ENCODE measurements at places on chromosomes 4 and X.

DNA sequence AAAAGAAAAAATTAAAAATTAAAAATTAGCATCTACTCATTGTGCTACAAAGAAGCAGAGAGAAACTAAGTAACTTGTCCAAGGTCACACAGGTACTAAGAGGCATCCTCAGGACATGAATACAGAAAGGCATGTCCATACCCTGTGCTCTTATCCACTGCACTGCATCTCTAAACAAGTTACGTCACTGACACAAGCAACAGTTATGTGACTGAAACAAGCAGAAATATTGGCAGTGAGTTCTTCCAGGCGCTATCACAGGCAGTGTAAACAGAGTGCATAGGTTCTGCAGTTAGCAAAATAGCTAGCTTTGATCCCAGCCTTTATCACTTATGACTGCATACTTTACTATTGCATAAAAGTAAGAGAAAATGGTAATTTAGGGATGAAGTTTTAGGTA is 7.9 kb downstream of the VEGFC start:
- no peak for DNase-seq

GRCh38 chr4:117941611-117942010 is 92.7 kb upstream of the NDST3 start:
- DNase-seq, result no peak

DNA sequence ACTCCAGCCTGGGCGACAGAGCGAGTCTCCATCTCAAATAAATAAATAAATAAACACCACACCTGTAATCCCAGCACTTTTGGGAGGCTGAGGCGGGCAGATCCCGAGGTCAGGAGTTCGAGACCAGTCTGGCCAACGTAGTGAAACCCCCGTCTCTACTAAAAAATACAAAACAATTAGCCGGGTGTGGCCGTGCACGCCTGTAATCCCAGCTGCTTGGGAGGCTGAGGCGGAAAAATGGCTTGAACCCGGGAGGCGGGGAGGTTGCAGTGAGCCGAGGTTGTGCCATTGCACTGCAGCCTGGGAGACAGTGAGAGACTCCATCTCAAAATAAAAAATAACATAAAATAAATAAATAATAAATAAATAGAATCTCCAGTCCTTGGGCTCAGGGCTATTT is 185.8 kb downstream of the SHOX start:
- DNase-seq, result no peak

DNA sequence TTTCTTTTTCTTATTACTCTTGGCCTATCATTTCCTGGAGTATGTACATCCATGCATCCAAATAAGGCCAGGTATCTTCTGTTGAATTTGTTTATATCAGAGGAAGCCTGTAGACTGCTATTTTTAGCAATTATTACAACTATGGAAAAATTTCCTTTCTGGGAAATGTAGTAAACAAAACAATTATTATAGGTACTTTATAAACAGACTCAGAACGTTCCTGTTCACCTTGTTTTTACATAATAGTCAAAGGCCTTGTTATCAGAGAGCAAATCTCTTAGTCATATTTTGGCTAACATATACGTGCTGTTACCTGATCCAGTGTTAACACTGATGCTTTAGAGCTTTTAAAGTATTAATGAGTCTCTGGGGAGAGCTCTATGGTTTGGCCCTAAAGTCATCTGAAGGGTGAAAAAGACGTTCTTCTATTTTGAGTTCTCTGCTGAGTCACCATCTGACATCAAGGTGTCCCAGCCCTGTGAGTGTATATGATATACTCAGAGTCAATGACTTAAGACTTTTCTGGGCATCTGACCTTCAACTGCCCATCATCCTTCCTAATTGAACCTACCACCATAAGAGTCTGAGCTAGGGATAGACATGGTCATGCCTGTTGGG is 7.3 kb downstream of the SPARCL1 start:
- no peak for DNase-seq

DNA sequence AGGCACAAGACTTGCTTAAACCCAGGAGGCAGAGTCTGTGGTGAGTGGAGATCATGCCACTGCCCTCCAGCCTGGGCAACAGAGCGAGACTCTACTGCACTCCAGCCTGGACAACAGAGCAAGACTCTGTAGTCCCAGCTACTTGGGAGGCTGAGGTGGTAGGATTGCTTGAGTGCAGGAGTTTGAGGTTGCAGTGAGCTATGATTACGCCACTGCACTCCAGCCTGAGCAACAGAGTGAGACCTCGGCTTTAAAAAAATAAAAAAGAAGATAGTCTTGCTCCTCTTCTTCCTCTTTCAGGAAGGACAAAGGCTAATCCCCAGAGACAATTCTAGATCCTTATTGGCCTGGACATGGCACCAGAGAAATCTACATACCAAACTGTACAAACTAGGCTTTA is 5.7 kb upstream of the PPEF2 start:
- no peak for DNase-seq

- no peak for DNase-seq
Measured at GRCh38 chr4:84856468-84857049, 109.9 kb downstream of the WDFY3 start.

DNA sequence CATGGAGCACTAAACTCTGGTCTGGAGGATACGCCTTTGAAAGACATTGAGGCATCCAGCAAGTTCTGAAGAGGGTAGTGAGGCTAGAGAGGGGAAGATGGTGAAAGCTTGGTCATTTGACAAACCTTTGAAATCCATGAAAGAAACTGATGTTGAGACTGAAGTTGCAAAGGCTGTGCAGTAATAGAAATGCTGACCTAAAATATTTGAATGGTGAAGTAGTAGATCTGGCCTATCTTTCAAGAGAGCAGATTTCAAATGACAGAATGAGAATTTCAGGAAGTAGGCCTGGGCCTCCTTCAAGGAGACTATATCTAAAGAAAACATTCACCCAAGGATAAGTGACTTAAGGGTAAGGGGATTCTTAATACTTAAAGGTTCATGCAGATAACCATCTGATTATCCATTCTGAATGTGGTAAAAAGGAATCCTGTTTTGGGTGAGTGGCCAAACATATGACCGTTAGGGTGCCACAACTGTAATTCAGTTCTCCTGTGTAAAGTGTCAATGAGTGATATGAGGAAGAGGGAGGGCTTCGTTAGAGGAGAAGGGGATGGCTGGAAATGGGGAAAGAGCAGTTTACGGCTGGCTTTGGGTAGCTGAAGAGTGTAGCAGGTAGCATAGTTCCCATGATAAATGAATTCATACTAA is 62.2 kb downstream of the AMELX start:
- no peak for DNase-seq

- DNase-seq, result no peak
Measured at GRCh38 chr4:144663834-144664475, 18.0 kb downstream of the HHIP start.

DNA sequence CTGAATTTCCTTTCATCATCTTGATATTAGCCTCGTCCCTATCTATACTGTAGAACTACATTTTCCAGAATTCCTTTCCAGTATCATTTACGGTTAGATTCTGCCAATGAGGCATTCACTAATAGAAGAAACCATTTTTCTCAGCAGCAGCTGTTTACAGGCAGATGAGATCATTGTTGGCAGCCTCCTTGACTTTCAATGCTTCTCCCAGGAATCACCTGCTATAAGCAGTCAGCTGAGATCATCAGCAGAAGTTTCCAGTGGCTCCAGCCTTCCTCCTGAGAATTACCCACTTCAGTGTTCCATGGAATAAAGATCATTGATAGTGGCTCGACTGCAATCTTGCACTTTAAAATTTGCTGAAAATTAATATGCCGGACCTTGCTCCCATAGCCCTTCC is 157.3 kb upstream of the TET2 start:
- no peak for DNase-seq

DNA sequence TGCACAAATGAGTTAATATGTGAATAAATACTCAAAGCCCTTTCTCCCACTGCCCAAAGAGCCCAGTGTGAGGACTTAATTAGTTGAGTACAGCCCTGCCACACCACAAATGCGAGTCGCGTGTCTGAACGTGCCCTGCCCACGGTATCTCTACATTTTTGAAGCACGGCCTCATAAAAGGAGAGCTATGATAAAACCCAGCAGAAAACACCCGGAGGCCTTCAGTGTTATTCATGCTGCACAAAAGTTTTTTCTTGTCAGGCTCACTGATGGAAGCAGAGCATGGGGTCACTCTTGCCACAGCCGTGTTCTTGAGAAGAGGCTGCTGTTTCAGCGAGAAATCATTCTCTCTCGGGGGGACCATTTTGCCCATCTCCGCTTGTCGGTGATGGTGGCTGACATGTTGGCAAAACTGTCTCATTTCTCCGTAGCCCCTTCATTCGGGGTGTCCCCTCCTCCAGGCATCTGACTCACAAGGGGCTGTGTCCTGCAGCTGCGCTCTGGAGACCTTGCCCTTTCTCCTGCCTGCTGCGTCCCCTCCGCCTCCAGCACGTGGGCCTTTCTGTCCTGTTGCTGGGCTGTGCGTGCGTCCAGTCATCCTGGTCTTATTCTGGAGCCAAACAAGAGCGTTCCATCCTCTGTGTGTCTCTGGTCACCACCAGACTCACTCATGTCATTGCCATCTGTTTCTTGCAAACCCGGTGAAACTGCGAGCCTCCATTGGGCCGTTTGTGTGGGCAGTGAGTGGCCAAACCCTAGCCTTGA is 88.8 kb downstream of the SORCS2 start:
- DNase-seq, result no peak

- DNase-seq, result no peak
Measured at GRCh38 chrX:87728459-87728858, 210.9 kb downstream of the KLHL4 start.

DNA sequence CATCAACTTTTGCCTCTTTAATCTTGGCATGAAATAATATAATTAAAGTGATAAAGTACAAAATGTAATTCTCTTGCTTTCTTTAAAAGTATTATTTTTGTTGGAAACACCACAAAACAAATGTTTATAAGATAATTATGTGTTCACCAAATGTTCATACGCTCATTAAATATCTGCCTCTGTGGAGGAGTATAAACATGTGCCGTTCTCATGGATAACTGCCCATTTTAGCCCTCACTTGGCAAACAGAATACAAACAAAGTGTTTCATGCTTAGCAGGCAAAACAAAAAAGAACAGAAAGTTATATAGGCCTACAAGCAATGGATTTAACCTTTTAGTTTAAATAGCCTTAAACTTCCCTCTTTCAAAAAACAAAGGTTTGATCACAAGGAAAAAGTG is 800.5 kb upstream of the DIAPH2 start:
- DNase-seq, result no peak

DNA sequence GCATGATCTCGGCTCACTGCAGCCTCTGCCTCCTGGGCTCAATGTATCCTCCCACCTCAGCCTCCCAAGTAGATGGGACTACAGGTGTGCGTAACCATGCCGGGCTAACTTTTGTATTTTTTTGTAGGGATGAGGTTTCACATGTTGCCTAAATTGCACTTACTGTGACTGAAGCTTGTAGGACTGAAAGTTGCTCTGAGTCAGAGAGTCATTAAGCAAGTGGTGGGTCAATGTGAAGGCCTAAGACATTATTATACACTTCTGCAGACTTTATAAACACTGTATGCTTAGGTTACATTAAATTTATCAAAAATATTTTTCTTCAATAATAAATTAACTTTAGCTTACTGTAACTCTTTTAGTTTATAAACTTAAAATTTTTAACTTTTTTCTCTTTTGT is 170.2 kb downstream of the FAT4 start:
- no peak for DNase-seq

GRCh38 chr4:11632025-11632424 is 203.3 kb upstream of the HS3ST1 start:
- DNase-seq, result no peak

GRCh38 chrX:30296408-30297254 is 12.6 kb downstream of the NR0B1 start:
- no peak for DNase-seq

- no peak for DNase-seq
Measured at GRCh38 chr4:142284402-142285221, 561.5 kb downstream of the INPP4B start.

DNA sequence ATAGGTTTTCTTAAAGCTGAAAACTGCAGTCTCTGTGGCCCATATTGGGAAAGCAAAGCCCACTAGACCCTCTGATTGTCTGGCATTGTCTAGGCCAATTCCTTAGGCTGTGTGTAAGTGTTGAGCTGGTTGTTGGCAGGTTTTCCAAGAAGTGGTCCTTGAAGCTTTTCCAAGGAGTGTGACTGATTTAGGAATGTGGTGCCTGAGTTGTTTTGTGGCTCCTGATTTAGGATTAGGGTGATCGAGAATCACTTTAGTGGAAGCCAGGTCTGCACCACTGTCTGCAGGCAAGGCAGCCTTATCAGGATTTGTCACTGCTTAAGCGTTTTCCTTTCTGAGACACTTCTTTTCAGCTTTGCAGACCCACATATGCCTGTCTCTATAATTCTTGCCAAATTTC is 339.0 kb upstream of the DDX53 start:
- no peak for DNase-seq

- DNase-seq, result no peak
Measured at GRCh38 chrX:124208660-124209059, 123.8 kb upstream of the TEX13D start.

DNA sequence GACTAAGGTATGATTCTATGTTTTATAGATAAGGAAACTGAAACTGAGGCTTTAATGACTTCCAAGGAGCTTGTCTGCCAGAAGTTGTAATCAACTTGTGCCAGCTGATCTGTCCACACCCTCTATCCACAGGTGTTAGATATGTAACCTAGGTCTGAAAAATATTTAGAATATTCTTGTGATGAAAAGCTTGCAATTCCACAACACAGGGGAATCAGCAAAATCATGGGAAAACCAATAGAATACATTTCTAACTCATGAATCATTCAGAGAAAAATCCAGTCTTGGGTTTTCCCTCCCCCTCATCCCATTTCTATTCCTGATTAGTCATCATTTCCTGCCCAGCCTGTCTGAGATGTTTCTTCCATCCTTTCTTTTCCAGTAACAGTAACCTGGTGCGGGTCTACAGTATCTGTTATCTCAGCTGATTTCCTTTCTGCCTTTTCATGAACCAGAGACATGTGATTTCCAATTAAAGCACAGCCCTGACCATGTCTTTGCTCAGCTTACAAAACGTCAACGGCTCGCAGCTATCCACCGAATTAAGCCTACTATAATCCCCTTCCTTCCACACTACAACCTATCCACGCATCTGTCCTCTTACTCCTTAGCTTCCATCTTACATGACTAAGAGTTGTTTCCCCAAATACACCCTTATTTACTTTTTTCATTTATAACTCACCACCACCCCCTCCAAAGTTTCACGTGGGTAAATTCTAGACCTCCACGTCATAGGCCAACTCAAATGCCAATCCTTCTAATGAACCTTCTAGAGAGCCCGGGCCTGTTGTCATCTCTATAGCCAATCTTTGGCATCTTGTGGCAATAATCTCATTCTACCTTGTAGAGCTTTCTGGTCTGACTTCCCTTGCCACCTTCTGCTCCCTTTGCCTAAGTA is 961 bp upstream of the NOCT start:
- DNase-seq, result peak; percentile 31

Data from CD4-positive, alpha-beta T cell treated with Interleukin-15 for 4 hours (primary cell).